ENCODE measurements at places on chromosomes 11 and 22.

GRCh38 chr11:122096272-122097112 is 19.5 kb downstream of the BLID start:
- no peak for DNase-seq

DNA sequence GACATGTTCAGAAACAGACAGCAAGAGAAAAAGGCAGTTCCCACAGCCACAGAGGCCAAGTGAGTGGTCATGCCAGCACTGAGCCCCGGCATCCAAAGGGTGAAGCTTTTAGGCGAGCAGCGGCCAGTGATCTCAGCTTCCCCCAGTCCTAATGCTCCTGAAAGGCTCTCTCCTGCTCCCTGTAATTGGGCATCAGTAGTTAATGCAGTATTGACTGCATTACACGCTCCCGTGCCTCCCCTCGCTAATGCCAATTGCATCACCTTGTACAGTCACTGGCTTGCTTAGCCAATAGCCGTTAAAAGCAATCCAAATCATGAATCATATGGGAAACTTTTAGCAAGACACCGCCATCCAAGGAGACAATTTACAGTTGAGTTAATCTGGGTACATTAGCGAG is 4.9 kb downstream of the LMO1 start:
- DNase-seq, result no peak

DNA sequence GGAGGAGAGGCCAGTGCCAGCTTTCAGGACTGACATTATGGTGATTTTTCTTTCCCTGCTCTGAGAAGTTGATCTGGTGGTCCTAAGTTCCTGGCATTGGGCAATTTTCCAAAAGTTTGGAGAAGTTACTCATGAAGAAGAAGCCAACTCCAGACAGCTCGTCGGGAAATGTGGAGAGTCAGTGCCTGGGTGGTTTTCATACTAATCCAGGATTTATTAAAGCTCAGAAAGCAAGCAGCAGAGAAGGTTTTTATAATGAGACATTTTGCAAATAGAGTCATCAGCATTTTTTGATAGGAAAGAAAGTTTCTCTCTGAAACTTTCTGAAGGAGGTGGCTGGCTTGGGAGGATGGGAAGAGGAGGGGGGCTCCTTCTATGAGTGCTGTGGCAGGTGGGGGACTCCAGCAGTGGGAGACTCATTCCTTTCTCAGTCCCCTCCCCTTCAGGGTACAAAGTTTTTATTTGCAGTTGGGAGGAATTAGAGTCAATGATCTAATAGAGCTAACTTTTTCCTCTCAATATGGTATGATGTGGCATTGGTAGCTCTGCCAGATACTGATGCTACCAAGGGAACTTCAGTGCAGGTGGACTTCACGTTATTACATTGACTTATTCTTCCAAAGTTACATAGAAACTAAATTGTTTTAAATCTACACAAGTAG is 55.4 kb downstream of the LIF start:
- DNase-seq, result no peak

DNA sequence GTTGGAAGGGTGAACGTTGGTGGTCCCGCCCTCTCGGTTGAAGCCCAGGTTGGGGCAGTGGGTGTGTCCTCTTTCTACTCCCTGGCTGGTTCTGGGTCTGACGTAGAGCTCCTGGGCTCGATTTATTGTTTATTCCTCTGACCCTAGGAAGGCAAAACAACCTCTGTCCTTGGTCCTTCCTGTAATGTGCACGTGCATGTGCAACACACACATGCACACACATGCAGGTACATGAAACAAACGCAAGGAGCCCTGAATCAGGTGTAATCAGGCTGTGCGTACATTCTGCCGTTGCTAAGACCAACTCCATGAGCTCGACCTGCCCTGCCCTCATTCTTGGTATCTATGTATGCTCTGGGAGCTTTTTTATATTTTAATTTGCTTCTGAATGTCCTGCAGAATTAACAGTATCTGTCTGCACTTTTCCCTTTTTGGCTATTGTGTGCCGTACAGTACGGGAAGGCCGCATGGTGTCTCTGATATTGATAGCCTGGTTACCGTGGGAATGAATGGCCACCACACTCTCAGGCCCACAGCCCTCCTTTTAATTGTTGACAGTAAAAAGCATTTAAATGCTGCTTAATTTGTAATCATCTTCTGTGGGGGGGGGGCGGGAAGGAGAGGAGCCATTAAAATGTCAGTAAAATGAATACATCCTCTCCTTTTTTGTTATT is 66.0 kb upstream of the NNMT start:
- no peak for DNase-seq

- no peak for DNase-seq
These were observed 151.8 kb upstream of the CADM1 start for GRCh38 chr11:115656041-115656440.

DNA sequence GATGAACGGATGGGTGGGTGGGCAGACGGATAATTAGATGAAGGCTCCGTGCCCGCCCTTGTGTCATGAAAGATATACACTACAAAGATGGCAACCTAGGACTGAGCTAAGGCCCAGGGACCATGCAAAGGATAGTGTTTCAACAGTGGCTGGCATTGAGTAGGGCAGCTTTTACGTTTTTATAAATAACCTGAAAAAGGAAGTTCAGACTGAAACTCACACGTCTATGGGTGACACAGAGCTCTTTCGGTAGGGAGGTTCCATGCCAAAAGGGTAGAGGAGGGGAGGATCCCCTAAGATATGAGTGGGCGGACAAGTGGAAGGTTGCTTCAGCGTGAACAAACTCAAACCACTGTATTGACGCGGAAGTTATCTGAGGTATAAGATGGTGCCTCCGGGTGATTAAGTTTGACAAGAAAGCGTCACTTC is 90.5 kb downstream of the UBASH3B start:
- DNase-seq, result no peak

DNA sequence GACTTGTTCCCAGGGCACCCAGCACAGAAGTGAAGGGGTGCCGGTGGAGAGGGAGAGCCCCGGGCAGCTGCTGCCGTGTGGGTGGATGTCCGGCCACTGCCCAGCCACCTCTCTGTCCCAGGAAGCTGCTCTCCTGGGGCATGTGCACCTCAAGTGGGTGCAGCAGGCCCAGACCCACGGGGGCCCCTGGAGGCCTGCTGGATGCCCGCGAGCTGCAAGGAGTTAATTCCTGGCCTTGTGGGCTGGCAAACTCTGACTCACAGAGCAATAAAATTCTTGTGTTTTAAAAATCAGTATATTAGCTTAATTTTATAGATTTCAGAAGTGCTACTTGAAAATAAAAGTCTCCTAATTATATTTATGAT is 37.4 kb upstream of the KCNQ1OT1 start:
- no peak for DNase-seq

GRCh38 chr11:73375830-73376159 is 404 bp upstream of the RELT start:
- no peak for DNase-seq

GRCh38 chr22:44023404-44024287 is 456 bp upstream of the PARVB start:
- DNase-seq, result peak; percentile 43

DNA sequence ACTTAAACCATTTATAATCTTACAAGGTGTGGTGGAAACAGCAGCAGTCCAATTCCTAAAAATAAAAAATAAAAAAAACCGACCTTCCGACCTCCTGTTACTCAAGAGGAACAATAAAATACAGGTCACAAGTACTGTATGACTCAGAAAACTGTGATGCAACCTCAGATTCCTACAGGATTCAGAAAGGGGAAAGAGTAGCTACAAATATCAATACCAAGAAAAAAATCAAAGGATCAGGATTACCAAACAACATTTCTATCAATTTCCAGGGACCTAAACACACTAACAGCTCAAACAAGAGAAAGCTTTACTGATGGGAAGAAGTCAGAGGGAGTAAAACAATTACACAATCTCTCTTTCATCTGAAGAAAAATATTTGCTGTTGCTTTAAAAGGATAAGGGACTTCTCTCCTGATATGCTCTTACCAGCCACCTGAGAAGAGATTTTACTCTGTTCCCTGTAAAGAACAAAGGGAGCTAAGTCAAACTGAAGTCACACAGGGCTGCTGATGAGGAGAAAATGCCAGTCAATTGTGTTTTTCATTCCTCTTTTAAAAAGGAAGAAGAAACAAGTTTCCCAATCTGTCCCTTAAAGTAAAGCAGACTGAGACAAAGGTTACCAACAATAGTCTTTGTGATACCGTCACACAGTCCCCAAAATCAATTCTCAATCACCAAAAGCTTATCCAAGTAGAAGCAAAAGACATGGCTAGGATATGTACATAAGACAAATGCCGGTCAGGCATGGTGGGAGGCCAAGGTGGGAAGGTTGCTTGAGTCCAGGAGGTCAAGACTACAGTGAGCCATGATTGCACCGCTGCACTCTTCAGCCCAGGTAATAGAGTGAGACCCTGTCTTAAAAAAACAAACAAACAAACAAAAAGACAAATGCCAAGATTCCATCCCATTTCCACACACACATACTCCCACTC is 39.3 kb downstream of the AMBRA1 start:
- no peak for DNase-seq

DNA sequence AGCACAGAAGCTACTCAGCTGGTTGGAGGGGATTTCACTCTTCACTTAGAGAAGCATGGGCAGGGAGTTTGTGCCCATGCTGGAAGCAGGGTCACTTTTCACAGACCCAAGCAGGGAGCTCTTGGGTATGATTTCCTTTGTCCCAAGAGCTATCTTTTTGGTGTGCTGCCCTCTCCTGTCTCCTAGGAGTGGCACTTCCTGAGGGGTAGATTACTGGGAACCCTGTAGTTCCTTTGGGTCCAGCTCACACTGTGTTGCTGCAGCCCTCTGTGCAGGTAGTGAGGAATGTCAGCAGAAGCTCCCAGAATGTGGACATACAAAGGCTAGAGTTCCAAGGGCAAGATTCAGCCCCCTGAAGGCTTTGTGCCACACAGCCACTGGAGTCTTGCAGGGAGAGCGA is 537.1 kb upstream of the ANO3 start:
- DNase-seq, result no peak

DNA sequence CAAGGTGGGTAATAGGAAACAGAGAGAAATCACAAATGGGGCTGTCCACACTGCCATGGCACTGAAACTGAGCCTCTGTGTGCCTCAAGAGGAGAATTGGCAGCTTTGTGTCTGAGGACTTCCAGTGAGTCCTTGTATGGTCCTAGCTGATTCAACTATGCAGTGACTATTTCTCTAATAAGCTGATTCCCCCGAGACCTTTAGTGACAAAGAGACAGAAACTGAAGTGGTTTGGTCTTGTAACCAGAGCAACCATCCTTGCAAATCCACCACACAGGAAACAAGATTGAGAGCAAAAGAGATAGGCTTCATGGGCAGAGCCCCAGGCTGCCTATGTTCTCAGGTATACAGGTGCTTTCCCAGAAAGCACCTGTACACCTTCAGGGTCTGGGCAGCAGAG is 1038.5 kb downstream of the NTM start:
- DNase-seq, result no peak

DNA sequence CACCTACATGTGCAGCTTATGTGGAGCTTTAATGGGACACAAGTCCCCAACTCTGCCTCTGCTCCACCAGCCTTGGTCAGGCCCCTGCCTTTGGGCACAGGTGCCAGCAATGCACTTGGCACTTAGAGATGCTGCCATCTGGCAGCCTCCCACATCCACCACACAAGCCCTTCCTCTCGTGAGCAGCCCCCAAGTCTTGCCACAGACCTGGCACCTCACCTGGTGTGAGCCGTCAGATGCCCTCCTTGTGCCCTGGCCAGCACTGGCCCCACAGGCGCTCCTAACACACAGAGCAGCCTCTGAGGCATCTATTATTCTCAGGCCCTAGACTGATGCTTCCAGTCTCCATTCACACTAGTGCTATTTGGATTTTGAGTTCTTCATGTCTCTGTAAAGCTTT is 24.5 kb upstream of the SERPIND1 start:
- no peak for DNase-seq

- no peak for DNase-seq
These were observed 5.1 kb upstream of the DRG1 start for GRCh38 chr22:31394326-31394725.

DNA sequence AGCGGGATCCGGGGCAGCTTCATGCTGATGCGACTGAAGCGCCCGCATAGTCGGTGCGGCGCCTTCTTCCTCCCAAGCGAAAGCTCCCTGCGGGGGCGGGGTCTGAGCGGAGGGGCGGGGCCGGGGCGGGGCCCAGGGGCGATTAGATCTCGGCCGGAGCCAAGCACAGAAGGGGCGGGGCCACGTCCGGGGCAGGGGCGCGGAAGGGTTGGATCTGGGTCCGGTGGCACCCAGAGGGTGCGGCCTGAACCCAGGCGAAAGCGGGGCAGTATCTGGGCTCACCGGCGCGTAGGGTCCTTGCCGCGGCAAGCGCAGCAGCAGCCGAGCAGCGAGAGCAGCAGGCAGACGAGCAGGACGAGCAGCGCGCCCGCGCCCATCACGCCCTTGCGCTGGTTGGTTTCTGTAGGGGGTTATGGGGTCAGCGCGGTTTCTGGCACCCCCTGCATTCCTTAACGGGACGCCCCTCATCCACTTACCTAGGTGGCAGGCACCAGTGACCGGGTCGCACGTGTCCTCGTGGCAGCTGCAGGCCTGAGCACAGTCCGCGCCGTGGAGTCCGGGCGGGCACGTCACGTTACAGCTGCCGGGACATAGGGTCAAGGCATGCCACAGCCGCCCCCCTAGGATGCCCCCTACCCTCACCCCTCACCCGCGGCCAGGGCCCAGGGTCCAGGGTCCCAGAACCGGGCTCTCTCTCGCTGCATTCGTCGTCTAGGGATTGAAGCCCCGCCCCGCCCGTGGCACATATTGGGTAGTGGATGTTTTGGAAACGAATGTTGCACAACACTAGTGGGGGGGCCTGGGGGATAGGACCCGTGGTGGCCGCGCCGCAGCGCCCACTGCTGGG is 8.1 kb downstream of the SCARF2 start:
- no peak for DNase-seq

- DNase-seq, result peak; percentile 1
These were observed 654.2 kb downstream of the NELL1 start for GRCh38 chr11:21323617-21324016.

GRCh38 chr11:10413268-10413667 is 41.8 kb upstream of the AMPD3 start:
- DNase-seq, result no peak

DNA sequence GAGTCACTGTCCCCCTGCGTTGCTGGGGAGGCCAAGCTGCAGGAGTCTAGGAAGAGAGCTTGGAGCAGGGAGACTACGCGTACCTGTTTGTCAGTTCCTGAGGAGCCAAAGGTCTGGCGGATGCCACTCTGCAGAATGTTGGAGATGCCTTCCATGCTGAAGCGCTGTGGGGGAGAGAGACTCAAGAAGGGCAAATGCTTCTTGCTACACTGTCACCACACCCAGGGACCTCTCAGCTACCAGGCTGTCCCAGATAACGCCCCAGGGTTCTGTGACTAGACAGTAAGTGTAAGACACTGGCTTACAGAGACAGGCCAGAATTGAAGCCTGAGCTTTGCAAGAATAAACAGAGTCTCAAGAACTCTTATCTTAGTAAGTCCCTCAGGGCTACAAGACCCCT is 42.0 kb downstream of the FEZ1 start:
- peak; percentile 22 for DNase-seq

DNA sequence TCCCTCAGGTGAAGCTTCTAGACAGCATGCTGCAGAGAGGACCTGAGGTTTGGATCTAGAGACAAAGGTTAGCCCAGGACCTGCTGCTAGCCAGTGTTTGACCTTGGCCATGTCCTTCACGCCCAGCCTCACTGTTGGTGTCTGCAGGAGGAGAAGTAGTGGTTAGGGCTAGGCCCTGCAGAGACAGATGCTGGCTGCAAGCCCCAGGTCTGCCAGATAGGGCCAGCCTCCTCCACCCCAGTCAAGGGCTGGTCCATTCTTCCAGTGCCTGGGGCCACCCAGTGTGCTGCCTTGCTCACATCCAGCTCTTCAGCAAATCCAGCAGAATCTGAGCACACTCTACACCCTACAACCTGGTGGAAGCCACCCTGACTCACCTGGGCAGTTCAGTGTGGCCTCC is 21.5 kb upstream of the MIEF1 start:
- no peak for DNase-seq

GRCh38 chr11:110077831-110078325 is 15.3 kb upstream of the ZC3H12C start:
- peak; percentile 26 for DNase-seq

Data from ELF-1 (cell line).